ENCODE measurements at places on chromosomes 5 and 9.
A peak's percentile ranks its signal among the peaks of the same experiment; 100 is the strongest.

- DNase-seq = no peak
These were observed 211.7 kb upstream of the GLRA1 start for GRCh38 chr5:152136321-152136720.

DNA sequence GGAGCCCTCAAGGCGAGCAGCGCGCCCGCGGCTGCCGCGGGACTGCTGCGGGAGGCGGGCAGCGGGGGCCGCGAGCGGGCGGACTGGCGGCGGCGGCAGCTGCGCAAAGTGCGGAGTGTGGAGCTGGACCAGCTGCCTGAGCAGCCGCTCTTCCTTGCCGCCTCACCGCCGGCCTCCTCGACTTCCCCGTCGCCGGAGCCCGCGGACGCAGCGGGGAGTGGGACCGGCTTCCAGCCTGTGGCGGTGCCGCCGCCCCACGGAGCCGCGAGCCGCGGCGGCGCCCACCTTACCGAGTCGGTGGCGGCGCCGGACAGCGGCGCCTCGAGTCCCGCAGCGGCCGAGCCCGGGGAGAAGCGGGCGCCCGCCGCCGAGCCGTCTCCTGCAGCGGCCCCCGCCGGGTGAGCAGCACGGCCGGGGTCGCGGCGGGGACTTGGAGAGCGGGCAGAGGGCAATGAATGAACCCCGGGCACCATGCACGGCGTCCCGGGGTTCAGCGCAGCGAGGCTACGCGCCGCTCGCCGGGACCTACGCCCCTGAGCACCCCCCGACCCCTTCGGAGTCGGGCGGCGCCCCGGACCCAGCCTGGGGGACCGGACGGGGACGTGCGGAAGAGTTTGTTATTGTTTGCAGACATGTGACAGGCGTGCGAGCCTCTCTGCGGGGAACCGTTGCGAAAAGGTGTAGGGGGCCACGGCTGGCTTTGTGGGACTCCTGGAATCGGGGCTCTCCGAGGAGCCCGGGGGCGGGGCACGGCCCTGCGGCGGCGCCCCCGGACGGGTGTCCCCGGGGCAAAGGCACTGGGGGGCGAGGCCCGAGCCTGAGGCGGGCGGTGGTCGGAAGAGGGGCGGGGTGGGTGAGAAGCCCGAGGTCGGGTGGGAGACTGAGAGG is 553 bp downstream of the MAP3K1 start:
- peak; percentile 51 for DNase-seq

DNA sequence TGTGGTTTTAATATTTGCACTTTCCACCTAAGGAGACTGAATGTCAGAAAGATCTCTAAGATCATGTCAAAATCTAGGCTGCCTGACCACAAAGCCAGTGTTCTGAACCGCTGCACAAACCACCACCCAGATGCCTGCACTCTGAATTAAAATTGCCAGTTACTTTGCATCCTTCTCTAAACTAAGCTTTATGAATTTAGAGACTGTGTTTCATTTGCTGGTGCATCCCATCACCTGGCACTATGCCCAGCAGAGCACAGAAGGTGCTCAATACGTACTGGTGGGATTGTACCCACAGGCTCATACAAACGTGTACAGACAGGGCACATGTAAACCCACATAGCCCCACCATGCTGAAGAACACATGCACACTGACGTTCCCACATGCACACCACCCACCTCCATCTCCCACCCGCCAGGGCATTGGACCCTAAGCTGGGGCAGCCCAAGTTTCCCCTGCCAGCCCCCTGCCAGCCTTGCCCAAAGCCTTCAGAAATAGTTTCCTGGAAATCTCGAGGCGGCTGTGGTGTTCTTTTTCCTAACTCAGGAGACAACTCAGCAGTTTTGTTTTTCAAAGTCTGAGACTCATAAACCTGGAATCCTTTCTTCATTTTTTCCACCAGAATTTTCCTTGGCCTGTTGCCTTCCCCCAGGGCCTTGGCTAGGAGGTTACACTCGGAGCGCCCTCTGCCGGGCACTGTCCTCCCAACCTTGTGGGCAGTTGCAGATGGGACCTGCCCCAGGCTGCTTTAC is 9.6 kb upstream of the TRAF1 start:
- peak; percentile 95 for DNase-seq

DNA sequence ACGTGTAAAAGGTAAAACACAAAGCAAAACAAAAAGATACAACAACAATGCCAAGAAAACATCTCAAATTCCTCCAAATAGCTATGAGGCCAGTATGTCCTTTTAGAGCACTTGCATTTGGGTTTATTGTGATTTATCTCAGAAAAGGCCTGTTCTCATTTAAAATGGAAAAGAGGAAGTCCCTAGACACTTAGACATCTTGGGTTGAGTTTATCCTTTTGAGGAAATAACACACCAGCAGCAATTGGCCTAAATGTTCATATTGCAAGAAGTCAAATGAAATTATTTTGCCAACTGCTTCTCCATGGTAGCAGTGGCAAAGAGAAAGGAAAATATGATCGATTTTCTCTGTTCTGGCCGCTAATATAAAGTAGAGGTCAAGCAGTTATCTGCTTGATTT is 43.6 kb upstream of the TRMT10B start:
- no peak for DNase-seq

DNA sequence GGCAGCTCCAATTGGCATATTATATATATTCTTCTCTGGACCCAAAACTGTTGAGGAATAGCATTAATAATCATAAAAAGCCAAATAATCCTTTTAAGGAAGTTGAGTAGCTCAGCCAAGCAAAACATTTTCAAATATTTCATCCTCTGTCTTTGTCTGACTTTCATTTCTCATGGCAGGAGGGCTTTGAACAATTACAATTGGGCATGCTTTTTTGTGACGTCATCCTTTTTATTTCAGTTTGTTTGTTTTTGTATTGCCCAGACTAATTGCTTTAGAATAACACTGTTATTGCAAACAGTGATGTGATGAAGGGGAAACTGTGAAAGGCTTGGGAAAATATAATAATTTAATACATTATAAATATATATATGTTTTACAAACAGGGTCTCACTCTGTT is 65.2 kb upstream of the MAP1B start:
- no peak for DNase-seq

DNA sequence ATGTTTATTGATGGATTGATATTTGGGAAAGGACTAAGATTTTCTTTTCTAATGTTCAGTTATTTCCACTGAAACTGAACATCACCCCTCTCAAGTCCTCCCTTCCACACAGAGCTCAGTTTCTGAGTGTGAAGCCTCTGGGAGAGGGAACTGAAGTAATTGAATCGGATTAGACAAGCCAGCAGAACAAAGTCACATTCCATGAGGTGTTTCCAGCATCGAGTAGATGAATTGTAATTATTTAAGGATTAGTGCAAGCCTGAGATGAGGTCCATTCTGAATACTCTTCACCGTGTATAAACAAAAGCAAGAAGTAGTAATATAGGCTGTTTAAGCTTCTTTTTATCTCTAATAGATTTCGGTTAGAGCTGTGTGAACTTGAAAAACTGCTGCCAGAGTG is 2060.5 kb downstream of the MAT2B start:
- no peak for DNase-seq

GRCh38 chr9:29322240-29322639 is 1749.0 kb upstream of the C9orf72 start:
- DNase-seq = no peak

DNA sequence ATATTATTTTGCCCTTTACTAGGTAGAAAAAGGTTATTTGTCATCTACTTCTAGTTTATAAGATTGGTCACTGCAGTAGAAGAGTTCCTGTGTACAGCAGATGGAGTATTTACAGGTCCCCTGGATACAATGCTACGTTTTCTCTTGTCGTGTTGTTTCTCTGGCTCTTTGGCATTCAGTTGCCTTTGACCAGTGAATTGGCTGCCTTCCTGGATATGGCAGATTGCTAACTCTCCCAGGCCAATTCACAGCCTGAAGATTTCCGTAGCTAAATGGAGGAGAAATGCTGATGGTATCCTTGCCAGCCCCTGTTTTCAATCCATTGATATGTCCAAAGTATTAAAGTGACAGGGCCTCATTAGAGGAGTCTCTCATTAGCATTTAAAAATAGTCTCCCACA is 32.5 kb upstream of the GNAQ start:
- no peak for DNase-seq

GRCh38 chr5:168292786-168293696 is 1.6 kb downstream of the WWC1 start:
- DNase-seq = no peak

GRCh38 chr5:133154274-133155075 is 102.7 kb downstream of the HSPA4 start:
- no peak for DNase-seq

DNA sequence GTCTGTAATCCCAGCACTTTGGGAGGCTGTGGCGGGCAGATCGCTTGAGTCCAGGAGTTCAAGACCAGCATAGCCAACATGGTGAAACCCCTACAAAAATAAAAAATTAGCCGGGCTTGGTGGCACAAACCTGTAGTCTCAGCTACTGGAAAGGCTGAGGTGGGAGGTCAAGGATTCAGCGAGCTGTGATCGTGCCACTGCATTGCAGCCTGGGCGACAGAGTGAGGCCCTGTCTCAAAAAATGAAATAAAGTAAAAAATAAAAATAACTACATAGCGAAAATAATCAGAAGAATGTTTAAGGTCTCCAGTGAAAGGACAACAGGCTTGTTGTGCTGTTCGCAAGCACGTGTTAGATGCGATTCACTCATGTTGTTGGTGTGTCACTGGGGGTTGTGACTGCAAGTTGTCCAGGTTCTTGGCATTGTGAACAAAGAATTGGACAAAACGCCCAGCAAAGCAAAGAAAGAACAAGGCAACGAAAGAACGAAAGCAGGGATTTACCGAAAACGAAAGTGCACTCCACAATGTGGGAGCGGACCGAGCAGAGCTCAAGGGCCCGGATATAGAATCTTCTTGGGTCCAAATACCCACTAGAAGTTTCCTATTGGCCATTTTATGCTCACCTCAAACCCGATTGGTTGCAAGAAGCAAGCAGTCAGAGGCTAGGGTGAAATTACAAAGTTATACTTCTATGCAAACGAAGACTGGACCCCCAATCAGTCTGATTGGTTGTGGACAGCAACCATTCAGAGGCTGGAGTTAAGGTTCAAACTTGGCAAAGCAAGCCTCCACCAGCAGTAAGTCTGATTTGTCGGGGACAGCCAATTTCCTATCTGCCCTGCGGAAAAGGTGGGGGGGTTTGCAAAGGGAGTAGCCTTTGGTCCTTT is 844 bp upstream of the MCCC2 start:
- DNase-seq = peak; percentile 45

GRCh38 chr9:1051210-1051583 is 1.0 kb downstream of the DMRT2 start:
- no peak for DNase-seq

- DNase-seq = no peak
These were observed 209.0 kb downstream of the CWC27 start for GRCh38 chr5:64977779-64978178.

GRCh38 chr5:171340491-171340890 is 31.4 kb downstream of the TLX3 start:
- no peak for DNase-seq

DNA sequence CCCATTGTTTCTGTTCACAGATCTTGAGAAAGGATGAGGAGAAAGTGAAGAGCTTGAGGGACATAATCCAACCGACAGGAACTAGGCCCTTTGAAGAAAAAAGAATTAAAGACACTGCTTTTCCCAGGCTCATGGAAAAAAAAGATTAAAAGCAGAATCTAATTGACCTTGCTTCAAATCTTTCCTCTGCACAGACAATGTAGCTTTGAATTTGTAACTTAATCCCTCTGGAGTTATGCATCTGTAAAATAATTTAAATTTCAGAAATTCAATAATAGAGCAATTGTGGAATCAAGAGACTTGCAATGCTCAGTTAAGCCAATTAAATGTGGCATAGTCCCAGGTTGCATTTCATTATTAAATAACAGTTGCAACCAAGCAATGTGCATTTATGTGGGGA is 64.6 kb downstream of the SVEP1 start:
- no peak for DNase-seq

GRCh38 chr5:11588803-11589202 is 315.4 kb downstream of the CTNND2 start:
- DNase-seq = no peak

- DNase-seq = no peak
These were observed 56.7 kb upstream of the NPR3 start for GRCh38 chr5:32654427-32654826.

DNA sequence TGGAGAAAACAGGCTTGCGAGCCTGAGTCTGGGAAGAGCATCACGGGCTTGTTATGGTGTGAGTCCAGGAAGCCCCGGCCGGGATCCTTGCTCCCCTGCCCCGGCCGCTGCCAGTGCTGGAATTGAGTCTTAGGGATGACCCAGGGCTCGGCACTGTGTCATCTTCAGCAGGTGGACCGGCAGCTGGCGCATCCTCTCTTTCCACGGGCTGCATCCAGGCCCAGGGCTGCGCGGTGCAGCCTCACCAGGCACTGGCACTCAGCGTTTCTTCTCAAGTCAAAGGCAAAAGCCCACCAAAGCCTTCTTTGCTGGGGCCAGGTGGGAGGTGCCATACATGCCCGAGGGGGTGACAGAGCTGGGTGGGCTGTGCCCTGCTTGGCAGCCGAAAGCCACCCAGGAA is 46.6 kb downstream of the COL5A1 start:
- DNase-seq = no peak

- no peak for DNase-seq
These were observed 426.4 kb upstream of the MPDZ start for GRCh38 chr9:13705918-13706317.

- DNase-seq = no peak
These were observed 141.8 kb upstream of the MAST4 start for GRCh38 chr5:66454186-66455078.

- DNase-seq = no peak
These were observed 1.2 kb downstream of the TIFAB start for GRCh38 chr5:135450952-135451351.

- no peak for DNase-seq
These were observed 157.0 kb upstream of the TRPC7 start for GRCh38 chr5:136522217-136522956.

- no peak for DNase-seq
These were observed at the start of gene CCL28 for GRCh38 chr5:43412156-43412555. Gene CCL28 (minus strand): TSS chr5:43412391. CDS start chr5:43412316, 75 bp downstream.

- DNase-seq = no peak
These were observed 65.0 kb downstream of the SNCAIP start for GRCh38 chr5:122377026-122377425.

GRCh38 chr9:75190762-75191161 is 102.4 kb downstream of the OSTF1 start:
- no peak for DNase-seq

DNA sequence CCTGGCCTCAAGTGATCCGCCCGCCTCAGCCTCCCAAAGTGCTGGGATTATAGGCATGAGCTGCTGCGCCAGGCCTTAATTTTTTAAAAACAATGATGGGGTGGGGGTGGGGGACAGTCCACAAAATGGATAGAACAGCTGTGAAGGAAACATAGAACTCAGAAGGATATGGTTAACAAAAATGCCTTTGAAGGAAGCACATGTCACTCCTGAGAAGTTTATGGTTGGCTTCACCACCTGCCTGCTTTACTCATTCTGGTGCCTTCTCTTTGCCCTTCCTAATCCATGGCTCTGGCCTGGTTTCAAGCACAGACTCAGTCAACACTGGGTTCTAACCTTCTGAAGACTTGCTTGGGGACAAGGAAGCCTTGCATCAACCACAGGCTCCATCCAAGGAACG is 10.3 kb downstream of the BAG1 start:
- no peak for DNase-seq

GRCh38 chr9:78218890-78219289 is 17.0 kb upstream of the CEP78 start:
- no peak for DNase-seq

Data from right lobe of liver (tissue), 6 donors.